Breast epithelium (tissue), 4 donors: ENCODE measurements at places on chromosomes 1 and 21.
A peak's percentile ranks its signal among the peaks of the same experiment; 100 is the strongest.

DNA sequence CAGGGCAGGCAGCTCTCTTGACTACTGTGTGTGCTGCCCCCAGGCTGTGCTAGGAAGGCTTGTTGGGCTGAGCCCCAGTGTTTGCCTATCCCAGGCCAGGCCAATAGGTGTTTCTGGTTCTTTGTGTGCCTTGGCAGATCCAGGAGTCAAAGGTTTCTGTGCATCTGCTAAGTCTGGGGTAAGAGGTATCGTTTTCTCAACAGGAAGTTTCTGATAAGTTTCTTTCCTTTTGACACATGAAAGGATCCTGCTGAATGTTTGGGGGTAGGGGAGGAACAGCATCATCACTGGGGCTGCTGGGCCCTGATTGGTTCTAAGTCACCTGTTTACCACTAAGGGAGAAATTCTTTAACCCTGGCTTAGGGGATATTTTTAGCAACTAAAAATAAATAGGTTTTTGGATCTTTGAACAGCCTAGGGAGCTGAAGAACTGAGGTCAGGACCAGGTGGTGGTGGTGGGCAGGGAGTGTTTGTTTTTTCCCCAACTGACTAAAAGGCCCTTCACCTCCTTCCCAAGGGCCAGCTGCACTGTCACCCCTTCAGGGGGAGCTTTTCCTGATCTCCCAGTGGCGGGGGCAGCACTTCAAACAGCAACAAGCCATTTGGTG, 85.1 kb downstream of the KCNN3 start:
- no peak for DNase-seq
- no peaks in the 10 kb centered on the region for H3K36me3 ChIP-seq
- no peaks in the 10 kb centered on the region for H3K27me3 ChIP-seq
- no peak overlapping the region for H3K4me3 ChIP-seq

DNA sequence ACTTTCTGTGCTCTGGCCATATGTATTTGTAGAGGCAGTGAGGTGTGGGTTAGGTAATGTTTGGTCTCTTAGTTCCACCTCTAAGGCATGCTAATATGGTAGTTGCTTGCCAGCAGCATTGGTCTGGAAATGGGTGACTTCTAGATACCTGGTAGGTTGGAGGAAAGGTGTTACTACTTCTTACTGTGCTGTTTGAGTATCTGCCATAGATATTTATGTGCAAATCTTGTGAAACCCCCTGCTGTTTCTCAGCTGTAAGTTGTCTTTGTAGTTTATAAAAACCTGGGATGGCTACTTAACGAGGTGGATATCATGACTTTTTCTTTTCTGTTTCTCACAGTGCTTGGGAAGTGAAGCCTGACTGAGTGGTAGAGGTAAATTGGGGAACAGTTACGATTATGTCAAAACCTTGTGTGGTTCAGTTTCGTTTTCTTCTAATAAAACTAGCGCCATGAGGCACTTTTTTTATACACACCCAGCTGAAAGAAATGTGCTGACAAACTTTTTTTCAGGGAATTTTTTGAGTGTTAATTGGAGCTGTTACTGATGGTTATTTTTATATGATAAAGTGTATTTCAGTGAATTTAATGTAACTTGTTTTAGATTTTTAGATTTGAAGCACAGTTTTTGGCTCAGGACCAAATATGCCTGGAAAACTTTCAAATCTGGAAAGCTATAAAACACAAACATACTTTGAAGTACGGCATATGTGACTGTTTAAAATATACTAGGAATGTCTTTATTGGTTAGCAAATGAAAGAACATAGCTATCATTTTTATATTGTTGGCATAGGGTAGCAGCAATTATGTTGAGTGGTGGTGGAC, 42.1 kb downstream of the CAMSAP2 start:
- peak overlapping the region; percentile 54 for H3K27ac ChIP-seq
- no peaks in the 10 kb centered on the region for H3K36me3 ChIP-seq
- no peaks in the 10 kb centered on the region for H3K4me1 ChIP-seq

GRCh38 chr1:208409176-208409575, 165.0 kb upstream of the PLXNA2 start:
- no peaks in the 10 kb centered on the region for H3K36me3 ChIP-seq
- no peak overlapping the region for H3K4me3 ChIP-seq
- H3K4me1 ChIP-seq: no peaks in the 10 kb centered on the region
- DNase-seq: no peak
- H3K27ac ChIP-seq: no peak overlapping the region

GRCh38 chr1:197775282-197776262, at the start of gene DENND1B:
TSS of gene DENND1B (minus strand) at chr1:197775480. CDS start at chr1:197775155, 325 bp downstream.
- no peaks in the 10 kb centered on the region for H3K27me3 ChIP-seq
- peak within 1 kb of the TSS; percentile 74 for H3K4me3 ChIP-seq
- H3K4me1 ChIP-seq: peaks cover 5% of the 10 kb centered on the region
- no peaks in the 10 kb centered on the region for H3K36me3 ChIP-seq
- DNase-seq: peak; percentile 85
